ENCODE measurements at places on chromosomes 7 and 10.
A peak's percentile ranks its signal among the peaks of the same experiment; 100 is the strongest.

- DNase-seq: no peak
Observed at GRCh38 chr7:26195867-26196657, 4.5 kb downstream of the HNRNPA2B1 start.

- DNase-seq: no peak
Observed at GRCh38 chr7:149261316-149261828, 624 bp upstream of the ZNF783 start.

GRCh38 chr7:111150709-111151108 is 59.8 kb downstream of the LRRN3 start:
- DNase-seq: no peak

GRCh38 chr10:93079663-93080349 is 6.1 kb downstream of the CYP26A1 start:
- no peak for DNase-seq

- no peak for DNase-seq
Observed at GRCh38 chr7:28490831-28491230, 78.5 kb downstream of the CREB5 start.

GRCh38 chr7:55415173-55415778 is 50.1 kb downstream of the LANCL2 start:
- no peak for DNase-seq

DNA sequence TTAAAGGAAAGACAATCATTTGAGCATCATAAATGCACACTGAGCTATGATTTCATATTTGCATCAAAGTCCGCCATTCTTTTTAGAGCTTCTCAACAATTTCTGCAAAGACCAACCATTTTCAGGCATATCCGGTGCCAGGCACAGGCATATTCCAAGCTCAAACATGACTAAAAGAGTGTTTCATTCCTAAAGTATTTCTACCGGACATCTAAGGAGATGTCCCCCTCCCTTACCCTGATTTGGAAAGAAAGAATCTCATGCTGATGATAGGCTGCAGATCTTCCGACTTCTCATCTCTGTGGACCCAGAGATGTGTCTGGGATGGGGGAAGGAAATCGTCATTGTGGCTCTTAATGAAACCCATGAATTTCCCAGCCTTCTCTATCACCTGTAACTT is 600.5 kb upstream of the MGMT start:
- DNase-seq: no peak

DNA sequence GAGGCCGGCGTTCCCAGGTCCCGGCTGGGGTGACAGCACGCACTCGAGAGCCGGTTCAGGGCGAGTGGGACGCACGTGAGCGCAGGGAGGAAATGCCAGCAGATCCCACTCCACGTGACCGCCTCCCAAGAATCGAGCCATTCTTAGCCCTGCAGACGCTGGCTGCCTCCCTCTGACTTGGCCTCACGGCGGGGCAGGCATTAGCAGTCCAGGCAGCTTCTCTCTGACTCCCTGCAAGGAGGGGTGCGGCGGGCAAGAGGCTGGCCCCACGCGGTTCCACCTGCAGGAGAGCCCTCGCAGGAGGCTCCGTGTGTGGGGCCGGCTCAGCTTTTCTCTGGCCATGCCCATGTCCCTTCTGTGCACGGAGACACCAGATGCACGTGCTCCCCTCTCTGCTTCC is 10.1 kb downstream of the GPR146 start:
- no peak for DNase-seq

- peak; percentile 47 for DNase-seq
Observed at GRCh38 chr10:88791924-88792323, 10.6 kb upstream of the LIPM start.

DNA sequence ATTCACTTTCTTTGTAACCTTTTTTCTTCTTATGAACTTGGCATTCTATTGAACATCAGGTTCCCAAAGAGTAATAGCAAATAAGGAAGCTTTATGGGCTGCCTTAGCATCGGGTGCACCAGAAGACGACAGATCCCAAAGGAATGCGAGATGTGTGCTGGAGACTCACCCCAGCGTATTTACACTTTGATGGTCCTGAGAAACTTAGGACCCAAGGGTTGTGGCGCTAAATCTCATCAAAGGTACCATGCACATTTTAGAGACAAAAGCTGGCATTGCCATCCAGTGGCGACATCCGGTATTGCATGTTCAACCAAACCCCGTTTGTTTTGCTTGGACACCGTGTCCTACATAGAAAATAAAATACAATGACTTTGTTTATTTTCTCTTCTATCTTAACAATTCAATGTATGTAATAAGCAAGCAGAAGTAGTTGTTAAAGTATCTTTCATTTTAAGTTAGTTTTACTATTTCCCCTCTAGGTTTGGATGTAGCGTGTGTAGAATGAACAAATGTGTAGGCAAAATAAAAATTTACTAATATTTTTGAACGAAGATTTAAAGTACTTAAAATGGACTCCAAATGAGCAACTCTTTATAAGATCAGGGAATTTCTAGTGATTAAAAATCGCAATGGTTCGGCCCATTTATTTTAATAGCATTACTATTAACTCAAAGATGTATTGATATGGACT is 1154.8 kb downstream of the GATA3 start:
- peak; percentile 63 for DNase-seq

GRCh38 chr7:92435542-92435941 is 11.7 kb upstream of the GATAD1 start:
- DNase-seq: no peak

DNA sequence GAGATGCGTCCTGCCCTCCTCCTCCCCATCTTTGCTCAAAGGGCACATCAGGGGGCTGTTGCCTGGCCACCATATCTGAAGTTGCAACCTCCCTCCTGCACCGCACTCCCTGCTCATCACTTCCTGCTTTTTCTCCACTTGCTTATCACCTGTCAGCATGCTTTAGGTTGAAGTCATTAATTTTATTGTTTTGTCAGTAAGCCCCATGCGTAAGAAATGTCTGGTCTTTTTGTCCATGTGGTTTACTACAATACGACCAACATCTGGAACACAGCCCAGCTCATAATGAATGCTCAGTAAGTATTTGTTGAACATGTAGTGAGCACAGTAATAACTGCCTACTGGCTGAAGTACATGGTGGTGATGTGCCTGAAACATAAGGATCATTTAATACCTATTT is 71.6 kb upstream of the GJD4 start:
- DNase-seq: no peak

DNA sequence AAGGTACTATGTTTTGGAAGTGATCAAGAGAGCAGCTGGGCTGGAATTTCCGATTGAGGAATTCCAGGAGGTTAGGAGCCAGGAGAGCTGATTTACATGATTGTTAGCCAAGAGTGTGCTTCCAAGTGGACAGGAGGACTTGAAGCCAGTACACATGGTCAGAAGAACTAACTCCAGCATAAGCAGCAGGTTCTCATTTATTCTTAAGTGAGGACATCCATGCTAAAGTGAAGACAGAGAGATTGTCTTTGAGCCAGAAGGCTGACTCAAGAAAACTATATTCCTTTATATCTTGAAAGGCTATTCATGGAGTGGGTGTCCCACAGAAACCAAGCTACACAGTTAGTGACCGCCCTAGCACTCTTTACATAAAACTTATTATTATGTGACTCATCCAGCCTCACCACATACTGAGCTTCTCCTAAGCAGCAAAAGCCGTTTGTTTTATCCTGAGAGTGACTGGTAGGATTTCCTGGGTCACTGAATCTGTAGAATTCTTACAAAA is 56.7 kb upstream of the SEMA3A start:
- no peak for DNase-seq

GRCh38 chr7:130359276-130359857 is 14.8 kb downstream of the CPA5 start:
- no peak for DNase-seq

GRCh38 chr7:96997512-96998032 is 7.8 kb upstream of the DLX6 start:
- no peak for DNase-seq

GRCh38 chr10:68665841-68666240 is 55.2 kb upstream of the CCAR1 start:
- DNase-seq: no peak

- DNase-seq: no peak
Observed at GRCh38 chr10:96259150-96259549, 12.2 kb downstream of the BLNK start.

DNA sequence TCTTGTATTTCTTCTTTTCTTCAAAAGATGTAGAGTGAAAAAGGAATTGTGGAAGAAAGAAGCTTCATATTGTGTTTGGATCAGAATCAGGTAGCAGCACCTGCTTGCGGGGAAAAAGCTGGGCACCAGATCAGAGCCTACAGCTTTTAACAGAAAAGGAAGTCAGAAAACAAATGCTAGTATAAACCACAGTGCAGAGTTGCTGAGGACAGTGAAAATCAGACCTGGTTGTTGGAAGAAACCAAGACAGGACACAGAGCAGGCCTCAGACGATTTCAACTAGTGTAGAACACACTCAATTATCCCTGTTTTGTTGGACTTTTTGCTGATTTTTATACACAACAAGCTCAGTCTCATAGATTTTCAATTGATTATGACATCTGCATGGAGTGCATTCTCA is 221.4 kb downstream of the PTN start:
- no peak for DNase-seq

DNA sequence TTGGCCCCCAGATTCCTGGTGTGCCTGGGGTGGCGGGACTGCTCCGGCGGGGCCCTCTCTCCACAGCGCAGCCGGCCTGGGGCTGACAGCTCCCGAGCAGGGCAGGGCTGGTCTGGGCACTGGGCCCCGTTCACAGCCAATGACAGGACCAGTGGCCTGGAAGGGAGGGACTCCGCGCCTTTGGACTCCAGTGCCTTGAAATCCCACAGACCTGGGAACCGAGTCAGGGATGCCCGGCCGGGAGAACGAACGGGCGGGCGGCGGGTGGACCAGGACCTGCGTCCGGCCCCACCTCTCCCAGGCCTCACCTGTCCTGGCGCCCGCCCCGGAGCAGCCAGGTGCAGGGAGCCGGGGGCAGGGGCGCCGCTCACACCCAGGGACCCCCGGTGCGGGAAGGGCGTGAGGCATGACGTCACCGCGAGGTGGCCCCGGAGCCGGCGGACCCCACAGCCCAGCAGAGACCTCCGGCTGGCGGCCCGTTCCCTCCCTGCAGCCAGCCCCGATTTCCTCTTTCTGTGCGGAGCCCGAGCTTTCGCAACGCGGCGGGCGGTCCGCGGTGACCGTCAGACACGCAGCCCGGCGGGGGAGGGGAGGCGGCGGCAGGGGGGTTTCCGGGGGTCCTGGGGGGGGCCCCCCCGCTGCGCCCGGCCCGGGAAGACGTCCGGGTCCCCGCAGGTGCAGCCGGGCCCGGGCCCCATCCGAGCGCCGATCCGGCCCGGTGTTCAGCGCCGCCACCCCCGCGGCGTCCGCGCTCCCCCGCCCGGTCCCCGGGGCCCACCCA is 743 bp downstream of the ADAP1 start:
- DNase-seq: no peak

DNA sequence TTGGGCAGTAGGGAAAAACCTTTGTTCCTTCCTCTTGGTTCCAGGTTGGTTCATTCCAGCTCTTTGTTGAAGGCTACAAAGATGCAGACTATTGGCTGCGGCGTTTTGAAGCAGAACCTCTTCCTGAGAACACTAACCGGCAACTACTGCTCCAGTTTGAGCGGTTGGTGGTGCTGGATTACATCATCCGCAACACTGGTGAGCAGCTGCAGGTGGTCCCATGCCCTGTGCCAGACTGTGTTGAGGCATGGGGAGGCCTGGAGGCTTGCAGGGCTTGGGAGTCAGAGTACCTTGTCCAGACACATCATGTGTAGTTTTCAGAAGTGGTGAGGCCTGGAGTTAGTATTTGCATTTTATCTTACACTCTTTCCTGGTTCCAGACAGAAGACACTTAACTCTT is 16.3 kb downstream of the PI4K2A start:
- DNase-seq: no peak

GRCh38 chr10:6516929-6517284 is 63.2 kb downstream of the PRKCQ start:
- DNase-seq: no peak

DNA sequence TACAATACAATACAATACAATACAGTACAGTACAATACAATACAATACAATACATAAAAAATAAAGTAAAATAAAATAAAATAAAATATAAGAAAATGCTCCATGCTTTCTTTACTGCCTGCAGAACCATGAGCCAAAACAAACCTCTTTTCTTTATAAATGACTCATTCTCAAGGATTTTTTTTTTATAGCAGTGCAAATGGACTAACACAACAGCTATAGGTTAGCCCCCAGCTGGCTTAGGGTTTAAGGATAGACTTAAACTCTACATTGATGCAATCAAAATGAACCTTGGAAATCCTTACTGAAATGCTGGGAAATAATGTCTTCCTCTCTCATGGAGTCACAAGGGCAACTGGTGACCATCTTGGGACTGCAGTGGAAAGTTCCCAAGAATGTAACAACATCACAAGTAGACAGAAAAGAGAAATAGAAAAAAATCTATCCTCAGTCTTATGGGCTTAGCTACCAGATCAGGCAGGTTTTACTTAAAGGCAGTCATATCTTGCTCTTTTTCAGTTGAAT is 348.9 kb downstream of the ARL4A start:
- no peak for DNase-seq

- DNase-seq: no peak
Observed at GRCh38 chr10:118568327-118568848, 27.1 kb downstream of the PRLHR start.

DNA sequence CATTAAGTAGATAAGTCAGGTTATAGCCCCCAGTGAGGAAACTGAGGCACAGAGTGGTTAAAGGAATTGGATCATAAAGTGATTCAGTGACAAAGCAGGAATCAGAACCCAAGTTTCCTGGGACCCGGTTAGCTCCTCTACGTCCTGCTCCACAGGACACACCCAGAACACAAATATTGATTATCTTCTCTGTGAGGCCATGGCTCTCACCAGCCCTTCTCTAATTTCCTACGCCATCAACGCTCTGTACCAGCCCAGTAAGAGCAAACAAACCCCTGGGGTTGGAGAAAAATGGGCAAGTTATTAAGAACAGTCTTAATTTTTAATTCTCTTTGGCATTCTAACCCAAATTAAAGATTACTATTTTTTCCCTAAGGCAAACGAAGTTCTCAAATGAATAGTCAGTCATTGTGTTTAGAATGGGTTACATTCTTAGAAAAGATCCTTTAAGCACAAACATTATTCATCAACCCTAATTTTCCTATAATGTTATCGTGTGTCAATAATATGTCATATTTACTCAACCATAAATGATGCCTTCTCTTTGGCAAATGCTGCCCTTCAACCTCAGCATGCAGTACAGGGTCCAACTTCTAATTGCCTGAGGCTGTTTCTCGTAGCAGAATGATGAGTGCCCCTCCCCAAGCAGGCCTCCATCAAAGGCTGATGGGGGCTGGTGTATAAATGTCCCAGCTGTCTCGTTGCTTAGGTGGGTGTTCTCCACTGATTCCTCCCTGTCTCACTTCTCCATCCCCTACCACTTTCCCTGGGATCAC is 25.4 kb upstream of the TM9SF3 start:
- DNase-seq: no peak

DNA sequence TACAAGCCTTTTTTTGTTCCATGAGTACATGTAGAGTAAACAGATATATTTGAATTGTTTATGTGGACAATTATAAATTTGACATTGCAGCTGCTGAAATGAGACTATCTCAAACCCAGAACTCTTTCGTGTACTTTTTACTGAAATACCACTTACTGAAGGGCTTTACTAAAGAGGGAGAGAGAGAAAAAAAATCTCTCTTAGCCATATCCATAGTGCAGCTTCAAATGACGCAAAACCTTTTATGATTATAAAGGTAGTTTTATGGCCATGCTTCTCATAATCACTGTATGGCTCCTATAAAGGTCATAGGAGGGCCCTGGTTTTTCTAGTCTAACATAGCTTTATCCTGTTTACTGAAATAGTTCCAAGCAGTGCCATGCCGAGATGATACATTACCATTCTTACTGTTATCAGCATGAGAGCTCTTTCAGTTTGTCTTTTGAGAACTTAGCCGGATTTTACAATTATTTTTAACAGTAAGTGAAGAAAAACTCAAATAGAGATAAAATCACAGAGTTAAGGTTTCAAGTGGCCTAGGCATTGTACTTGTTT is 35.1 kb downstream of the KCND2 start:
- DNase-seq: no peak

- no peak for DNase-seq
Observed at GRCh38 chr10:127159648-127160245, 36.6 kb downstream of the INSYN2A start.

Measured in iPS DF 19.7 (cell line).